ENCODE measurements at places on chromosomes 11 and 22. TPM values are rescaled to one million over a fixed set of nuclear protein-coding genes. Genes with fewer than 3 reads are reported as not detected.

Gene UPK3A
- not detected for total RNA-seq

Gene MFNG
- total RNA-seq, result 53.5 TPM

Gene CRYBB3
- total RNA-seq, result 0.72 TPM

Gene ANGPTL5
- 0.23 TPM for total RNA-seq

Gene MRPL40
- 20.5 TPM for total RNA-seq

Gene VSIG2
- 40.1 TPM for total RNA-seq

Gene SPINDOC
- total RNA-seq, result 20.3 TPM

Gene CTTN
- total RNA-seq, result 177 TPM

Gene TRPM5
- not detected for total RNA-seq

Gene CDCA5
- total RNA-seq, result 1.7 TPM

Gene HBG2
- 1.0 TPM for total RNA-seq

Gene DGCR6
- total RNA-seq, result 3.1 TPM

Gene RIC3
- total RNA-seq, result 12.9 TPM

Gene ISX
- total RNA-seq, result not detected

Gene MUC2
- total RNA-seq, result not detected

Gene OR5A1
- not detected for total RNA-seq

- H3K27ac ChIP-seq, result no peak overlapping the region
- peaks cover 6% of the 10 kb centered on the region for H3K4me1 ChIP-seq
- no peak overlapping the region for H3K4me3 ChIP-seq
- no peaks in the 10 kb centered on the region for H3K36me3 ChIP-seq
- peaks cover 44% of the 10 kb centered on the region for H3K27me3 ChIP-seq
- DNase-seq, result no peak
Observed at GRCh38 chr11:119742263-119742861, 13.4 kb upstream of the NECTIN1 start.

DNA sequence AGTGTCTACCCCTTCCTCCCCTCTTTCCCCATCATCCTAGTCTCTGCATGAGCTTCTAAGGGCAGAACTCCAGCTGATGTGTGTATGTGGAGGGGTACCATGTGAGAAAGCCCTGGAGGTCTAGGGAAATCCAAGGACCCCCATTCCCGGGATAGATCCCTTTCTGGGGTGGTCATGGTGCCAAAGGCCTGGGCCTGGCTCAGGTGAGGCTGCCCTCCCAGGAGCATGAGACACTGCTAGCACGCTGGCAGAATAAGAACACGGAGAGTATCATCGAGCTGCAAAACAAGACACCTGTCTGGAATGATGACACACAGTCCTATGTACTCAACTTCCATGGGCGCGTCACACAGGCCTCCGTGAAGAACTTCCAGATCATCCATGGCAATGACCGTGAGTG is 19.6 kb downstream of the TUB start:
- H3K4me1 ChIP-seq, result no peaks in the 10 kb centered on the region
- no peak for DNase-seq
- H3K36me3 ChIP-seq, result no peaks in the 10 kb centered on the region
- H3K27ac ChIP-seq, result no peak overlapping the region

DNA sequence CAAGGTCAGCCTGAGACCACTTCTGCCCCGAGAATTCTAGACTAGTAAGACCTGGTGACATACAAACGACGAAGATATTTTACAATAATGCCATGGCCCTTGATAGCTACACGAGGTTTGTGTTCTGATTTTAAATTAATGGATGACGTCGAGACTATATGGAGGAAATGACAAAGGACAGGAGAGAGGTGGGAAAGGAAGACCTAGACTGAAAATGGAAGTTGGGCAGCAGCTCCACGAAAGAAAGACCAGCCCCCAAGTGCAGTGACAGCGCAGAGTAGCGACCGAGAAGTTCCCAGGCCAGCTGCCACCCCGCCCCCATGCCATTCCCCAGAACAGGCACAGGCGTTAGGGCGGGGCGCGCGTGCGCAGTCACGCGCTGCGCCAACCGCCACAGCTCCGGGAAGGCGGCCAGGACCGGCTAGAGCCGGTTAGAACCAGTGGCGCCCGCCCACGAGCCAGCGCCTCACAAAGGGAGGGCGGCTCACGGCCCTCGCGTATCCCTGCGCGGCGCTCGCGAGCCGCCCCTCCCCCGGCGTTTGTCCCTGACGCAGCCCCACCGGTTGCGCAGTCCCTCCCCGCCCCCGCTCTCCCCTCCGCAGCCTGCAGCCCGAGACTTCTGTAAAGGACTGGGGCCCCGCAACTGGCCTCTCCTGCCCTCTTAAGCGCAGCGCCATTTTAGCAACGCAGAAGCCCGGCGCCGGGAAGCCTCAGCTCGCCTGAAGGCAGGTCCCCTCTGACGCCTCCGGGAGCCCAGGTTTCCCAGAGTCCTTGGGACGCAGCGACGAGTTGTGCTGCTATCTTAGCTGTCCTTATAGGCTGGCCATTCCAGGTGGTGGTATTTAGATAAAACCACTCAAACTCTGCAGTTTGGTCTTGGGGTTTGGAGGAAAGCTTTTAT is 1.5 kb upstream of the MALAT1 start:
- peak overlapping the region; percentile 79 for H3K4me3 ChIP-seq
- no peaks in the 10 kb centered on the region for H3K27me3 ChIP-seq
- H3K27ac ChIP-seq, result peak overlapping the region; percentile 100
- H3K36me3 ChIP-seq, result peaks cover 14% of the 10 kb centered on the region
- H3K4me1 ChIP-seq, result peaks cover 47% of the 10 kb centered on the region

- no peaks in the 10 kb centered on the region for H3K4me1 ChIP-seq
- H3K36me3 ChIP-seq, result no peaks in the 10 kb centered on the region
- no peaks in the 10 kb centered on the region for H3K27me3 ChIP-seq
- H3K4me3 ChIP-seq, result no peak overlapping the region
Observed at GRCh38 chr22:46320166-46320710, 15.3 kb upstream of the TRMU start.

DNA sequence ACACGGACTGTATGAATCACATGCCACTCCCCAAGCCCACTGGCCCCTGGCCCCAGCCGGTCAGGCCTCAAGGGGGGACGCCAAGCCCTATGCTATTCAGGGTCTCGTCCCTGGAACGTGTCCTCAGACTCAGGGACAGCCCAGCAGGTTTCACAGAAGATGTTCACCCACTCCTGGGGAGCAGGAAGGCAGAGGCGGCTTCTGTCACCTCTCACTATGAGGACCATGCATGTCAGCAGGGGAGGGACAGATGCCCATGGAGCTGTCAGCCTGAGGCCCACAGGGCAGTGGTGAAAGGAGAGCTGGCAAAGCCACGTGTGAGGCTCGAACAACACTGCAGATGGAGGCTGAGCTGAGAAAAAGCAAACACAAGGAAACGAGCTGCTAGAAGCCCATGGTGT is 192.0 kb downstream of the SHANK2 start:
- no peak overlapping the region for H3K4me3 ChIP-seq
- no peak for DNase-seq
- H3K36me3 ChIP-seq, result no peaks in the 10 kb centered on the region
- H3K4me1 ChIP-seq, result no peaks in the 10 kb centered on the region

- no peaks in the 10 kb centered on the region for H3K36me3 ChIP-seq
- peaks cover 66% of the 10 kb centered on the region for H3K4me1 ChIP-seq
- H3K4me3 ChIP-seq, result peak overlapping the region; percentile 42
- H3K27ac ChIP-seq, result peak overlapping the region; percentile 75
Observed at GRCh38 chr11:7576726-7577290, 63.0 kb downstream of the PPFIBP2 start.

DNA sequence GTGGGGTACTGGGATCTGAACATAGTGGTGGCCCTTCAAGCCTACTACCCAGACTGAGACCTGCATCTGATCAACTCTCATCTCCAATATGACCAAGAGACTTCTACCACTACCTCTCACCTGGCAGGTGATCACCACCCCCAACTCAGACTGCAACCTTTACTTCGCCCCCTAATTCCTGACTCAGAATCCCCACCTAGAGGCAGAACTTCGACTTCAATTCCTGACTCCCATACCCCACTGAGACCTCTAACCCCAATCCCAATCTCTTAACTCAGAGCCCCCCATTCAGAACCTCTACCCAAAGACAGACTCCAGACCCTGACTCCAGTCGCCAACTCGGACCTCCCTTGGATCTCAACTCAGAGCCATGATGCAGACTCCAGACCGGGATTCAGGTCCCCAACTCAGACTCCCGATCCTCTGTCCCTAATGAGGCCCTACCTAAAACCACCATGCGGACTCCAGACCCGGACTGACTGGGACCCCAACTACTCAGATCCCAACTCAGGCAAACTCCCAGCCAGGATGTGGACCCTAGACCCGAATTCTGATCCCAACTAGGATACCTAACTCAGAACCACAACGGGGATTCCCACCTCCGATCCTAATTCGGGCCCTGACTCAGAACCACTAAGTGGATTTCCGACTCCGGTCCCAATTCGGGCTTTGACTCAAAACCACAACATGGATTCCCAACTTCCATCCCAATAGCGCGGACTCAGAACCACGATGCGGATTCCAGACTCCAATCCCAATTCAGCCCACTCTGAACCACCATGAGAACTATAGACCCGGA is 1.2 kb downstream of the KCNQ1OT1 start:
- H3K27me3 ChIP-seq, result no peaks in the 10 kb centered on the region
- no peak for DNase-seq
- H3K4me1 ChIP-seq, result peaks cover 3% of the 10 kb centered on the region
- peak overlapping the region; percentile 64 for H3K4me3 ChIP-seq

GRCh38 chr11:118715245-118715831 is 35.9 kb upstream of the TREH start:
- H3K27me3 ChIP-seq, result no peaks in the 10 kb centered on the region
- peak overlapping the region; percentile 47 for H3K27ac ChIP-seq
- H3K36me3 ChIP-seq, result no peaks in the 10 kb centered on the region

DNA sequence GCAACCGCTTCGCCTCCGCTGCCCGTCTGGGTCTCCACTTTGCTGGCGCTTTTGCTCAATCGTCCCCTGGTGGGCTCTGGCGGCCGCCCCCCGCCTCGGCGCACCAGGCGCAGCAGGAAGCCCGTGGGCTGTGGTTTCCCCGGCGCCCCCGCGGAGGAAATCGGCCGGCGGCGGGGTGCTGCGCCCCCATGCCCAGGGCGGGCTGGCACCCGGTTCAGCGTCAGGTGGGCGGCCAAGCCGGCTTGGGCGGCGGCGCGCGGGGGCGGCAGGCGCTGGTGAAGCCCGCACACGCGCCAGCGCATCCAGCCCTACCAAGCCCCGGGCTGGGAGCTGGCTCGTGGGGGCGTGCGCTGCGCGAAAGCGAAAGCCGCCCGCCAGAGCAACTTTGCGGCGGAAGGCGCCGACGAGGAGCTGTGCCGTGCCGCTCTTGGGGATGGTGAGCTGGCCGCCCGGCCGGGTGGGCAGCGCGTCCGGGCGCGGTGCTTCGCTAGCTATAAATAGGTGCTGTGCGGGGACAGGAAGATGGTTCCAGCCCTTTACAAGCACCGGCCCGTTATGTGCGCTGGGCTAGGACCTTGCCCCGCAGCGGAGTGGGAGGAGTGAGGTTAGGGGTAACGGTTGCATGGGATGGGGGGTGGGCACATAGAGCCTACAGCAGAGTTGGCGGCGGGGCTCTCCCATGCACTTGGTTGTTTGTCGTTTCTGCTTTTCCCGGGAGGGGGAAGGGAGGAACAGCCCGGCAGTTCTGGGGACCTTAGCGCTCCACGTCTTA is 25.0 kb upstream of the SUSD2 start:
- no peaks in the 10 kb centered on the region for H3K36me3 ChIP-seq
- H3K4me1 ChIP-seq, result peaks cover 66% of the 10 kb centered on the region
- H3K4me3 ChIP-seq, result peak overlapping the region; percentile 81
- DNase-seq, result peak; percentile 82
- no peaks in the 10 kb centered on the region for H3K27me3 ChIP-seq

DNA sequence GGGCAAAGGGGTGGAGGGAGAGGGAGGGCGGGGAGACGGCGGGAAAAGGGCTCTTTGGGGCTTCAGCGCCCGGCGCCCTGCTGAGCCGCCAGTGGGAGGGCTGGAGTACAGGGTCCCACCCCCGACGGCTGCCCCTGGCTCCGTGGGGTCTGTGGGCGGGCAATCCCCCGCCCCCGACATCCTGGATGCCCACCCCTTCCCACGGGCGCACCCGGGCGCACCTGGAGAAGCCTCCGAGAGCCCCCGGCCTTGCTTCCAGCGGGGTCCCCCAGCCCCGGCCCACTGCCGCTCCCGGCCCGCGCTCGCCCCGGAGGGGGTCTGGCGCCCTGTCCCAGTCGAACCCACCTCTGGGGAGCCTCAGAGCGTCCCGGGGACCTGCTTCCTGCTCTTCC is 394 bp downstream of the CHRM4 start:
- DNase-seq, result no peak
- H3K4me1 ChIP-seq, result peaks cover 23% of the 10 kb centered on the region
- no peak overlapping the region for H3K27ac ChIP-seq
- no peaks in the 10 kb centered on the region for H3K36me3 ChIP-seq
- H3K4me3 ChIP-seq, result no peak overlapping the region
- H3K27me3 ChIP-seq, result peaks cover 56% of the 10 kb centered on the region

- H3K4me3 ChIP-seq, result no peak overlapping the region
- no peak for DNase-seq
- H3K27me3 ChIP-seq, result no peaks in the 10 kb centered on the region
- no peaks in the 10 kb centered on the region for H3K4me1 ChIP-seq
- H3K36me3 ChIP-seq, result no peaks in the 10 kb centered on the region
Observed at GRCh38 chr22:36899498-36899897, 13.9 kb upstream of the CSF2RB start.

DNA sequence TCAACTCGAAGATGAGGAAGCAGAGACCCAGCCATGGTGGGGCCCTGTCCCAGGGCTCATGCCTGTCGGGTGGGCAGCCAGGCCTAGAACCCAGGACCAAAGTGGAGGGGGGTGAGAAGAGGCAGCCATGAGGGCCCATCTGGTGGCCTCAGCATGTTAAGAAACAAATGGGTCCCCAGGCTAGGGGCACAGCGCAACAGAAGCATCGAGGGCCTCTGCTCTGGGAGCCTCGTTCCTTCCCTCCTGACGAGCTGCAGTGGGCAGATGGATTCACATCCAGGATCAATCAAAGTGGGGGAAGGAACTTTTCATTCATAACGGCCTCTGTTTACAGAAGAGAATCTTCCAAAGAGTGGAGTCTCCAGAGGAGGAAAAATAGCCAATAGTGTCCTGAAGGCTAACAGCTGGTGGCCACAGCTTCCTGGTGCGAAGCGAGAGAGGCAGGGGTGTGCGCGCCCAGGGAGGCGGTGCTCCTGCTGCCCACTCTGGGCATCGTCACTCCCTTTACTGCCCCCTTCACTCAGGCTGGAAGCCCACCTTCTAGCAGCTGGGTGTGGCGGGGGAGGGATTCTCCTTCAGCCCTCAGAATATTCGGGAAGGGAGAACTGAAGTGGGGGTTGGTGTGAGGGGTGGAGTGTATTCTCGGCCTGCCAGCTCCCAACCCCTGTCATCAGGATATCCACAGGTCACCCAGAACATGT is 4.3 kb downstream of the CBX7 start:
- H3K27me3 ChIP-seq, result no peaks in the 10 kb centered on the region
- H3K27ac ChIP-seq, result peak overlapping the region; percentile 78
- H3K36me3 ChIP-seq, result no peaks in the 10 kb centered on the region
- peak; percentile 53 for DNase-seq
- no peak overlapping the region for H3K4me3 ChIP-seq
- peaks cover 63% of the 10 kb centered on the region for H3K4me1 ChIP-seq

- DNase-seq, result no peak
- H3K36me3 ChIP-seq, result no peaks in the 10 kb centered on the region
- no peak overlapping the region for H3K27ac ChIP-seq
- H3K4me3 ChIP-seq, result no peak overlapping the region
Observed at GRCh38 chr22:27782088-27782487, 19.5 kb downstream of the MN1 start.

Measured in upper lobe of right lung (tissue), 1 donor.